T-helper 1 cell (primary cell): ENCODE measurements at places on chromosomes 2 and 18.

DNA sequence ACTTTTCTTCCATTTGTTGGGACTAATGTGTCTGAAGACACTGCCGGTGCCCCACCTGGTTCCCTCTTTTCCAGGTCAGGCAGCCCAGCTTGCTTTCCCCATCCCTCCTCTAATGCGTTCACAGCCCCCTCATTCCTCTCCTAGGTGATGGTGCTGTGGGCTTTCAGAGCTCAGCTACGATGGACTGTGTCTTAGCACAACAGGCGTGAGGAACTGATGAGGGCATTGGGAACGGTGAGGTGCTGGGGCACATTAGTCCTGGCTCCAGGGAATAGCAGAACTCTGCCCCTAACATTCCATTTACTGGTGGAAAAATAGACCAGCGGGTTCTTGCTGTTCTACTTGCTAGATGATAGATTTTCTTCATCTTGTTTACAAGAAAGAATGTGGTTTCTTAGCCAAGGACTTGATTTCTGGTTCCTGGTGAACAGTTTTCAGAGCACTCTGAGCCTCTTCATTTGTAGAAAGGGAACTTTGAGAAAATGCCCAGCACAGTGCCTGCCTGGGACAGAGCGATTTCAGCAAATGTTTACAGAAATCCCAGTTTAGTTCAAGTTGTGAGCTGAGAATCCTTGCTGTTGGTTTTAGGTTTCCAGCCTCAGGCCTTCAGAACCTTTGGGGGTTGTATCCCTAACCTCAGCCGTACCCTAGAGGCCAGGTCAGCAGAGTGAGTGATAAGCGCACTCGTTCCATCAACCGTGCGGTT lies 42.5 kb downstream of the LDLRAD4 start:
- no peak for DNase-seq

GRCh38 chr18:79610461-79611039 lies 69.1 kb upstream of the CTDP1 start:
- no peak for DNase-seq

GRCh38 chr2:189952536-189953109 lies 109.9 kb downstream of the MSTN start:
- DNase-seq = no peak

DNA sequence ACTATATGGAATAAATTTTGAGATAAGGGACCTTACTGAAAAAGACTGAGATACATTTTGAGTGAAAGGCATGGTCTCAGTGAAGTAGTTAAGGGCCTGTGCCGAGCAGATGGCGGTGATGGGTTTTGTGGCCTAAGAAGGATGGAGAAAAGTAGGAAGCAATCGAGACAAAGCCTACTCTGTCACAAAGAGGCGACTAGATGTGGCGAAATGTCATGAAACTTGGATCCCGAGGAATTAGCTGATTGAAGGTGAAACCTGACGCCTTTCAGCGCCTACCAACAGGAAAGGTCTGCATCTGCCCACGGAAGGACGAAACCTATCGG lies 558 bp upstream of the CEP192 start:
- DNase-seq = no peak

DNA sequence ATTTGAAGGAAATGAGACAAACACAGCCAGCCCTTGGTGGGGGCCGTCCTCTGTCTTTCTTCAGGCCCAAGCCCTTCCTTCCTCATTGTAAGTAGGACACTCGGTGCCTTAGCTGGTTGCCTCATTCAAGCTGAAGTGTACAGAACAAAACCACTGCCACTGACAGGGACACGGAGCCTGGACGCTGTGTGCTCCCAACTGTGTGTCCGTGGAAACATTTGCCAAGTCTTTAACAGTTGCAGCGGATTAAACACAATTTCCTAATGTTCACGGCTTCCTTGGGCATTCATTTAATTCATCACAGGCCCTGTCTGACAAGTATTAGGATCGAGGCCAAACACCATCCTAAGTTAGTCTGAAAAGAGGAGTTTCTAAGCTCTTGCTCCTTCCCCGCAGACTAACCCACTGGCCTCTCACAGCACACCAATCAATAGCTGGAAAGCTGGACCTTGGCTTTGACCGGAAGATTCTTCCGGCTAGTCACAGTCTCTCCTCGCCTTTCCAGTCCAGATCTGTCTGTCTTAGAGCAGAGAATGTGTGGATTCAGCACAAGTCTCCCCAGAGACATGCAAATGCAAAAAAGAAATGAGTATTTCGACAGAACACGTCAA lies 68.7 kb upstream of the ACSL3 start:
- no peak for DNase-seq

- no peak for DNase-seq
These were observed 335.3 kb downstream of the ZNF521 start for GRCh38 chr18:25016666-25017065.

DNA sequence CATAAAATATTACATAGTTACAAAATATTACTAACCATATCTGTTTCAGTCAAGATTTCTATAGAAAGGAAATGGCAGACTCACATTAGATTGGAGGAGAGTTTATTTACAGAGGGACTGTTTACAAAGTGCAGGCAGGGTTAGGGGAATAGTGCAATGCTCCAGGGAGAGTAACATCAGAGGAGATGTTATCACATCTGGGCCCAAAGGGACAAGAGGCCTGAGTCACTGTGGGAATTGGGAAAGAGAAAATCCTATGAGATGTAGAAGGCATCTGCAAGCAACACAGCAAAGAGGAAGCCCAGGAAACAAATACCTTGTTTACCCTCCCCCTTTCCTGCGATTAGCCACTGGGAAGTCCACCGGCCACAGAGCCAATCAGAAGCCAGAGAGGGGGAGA lies 227.3 kb upstream of the TANK start:
- DNase-seq = no peak

DNA sequence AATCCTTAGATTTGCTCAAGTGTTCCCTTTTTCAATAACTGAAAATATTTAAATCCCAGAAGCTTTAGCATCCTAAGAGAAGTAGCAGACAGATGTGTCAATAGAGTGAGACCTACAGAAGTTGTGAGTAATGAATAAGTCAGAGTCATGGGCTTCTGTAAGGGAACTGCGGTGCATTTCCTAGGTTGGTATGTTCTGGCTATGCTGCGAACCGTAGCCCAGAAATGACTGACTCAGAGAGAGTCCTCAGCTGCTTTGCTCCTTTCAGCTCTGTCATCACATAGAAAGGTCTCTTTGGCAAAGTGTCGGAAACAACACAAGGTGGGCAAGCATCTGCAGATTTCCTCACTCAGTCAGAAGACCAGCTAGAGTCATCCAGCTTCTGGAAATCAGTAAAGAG lies 297.1 kb downstream of the ARHGAP15 start:
- DNase-seq = no peak

DNA sequence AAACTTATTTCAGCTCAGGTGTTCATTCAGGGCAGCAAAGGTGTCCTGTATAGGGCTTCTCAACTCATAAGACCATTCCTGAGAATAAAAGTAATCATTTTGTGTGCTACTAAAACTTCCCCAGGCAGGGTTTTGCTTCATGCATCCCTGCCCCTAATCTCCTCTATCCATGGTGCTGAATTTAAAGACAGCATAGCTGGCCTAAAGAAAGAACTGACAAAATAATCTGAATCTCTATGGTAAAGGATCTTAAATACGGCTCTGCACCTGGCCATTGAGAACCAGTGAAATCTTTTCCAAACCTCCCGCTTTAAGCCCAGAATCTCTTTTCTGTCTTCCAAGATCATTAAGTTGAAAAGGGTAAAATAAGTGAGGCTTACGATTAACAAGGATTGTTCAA lies 292.1 kb upstream of the KLHL29 start:
- DNase-seq = no peak

DNA sequence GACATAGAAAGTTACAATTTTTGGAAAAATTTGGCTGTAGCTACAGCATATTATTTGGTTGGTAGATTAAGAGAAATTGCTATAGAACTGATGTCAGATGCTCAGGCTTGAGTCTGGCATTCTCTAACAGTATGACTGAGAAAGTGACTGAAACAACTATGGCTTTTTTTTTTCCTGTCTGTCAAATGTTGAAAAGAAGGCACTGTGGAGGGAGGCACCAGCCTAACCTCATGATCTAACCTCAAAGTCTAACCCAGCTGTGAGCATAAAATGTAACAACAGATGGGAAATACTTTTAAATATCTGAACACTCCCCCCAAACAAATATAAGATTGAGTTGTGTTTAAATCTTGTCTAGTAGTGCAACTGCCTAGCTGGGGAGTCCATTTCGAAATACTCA lies 629.1 kb downstream of the LRP1B start:
- DNase-seq = no peak

DNA sequence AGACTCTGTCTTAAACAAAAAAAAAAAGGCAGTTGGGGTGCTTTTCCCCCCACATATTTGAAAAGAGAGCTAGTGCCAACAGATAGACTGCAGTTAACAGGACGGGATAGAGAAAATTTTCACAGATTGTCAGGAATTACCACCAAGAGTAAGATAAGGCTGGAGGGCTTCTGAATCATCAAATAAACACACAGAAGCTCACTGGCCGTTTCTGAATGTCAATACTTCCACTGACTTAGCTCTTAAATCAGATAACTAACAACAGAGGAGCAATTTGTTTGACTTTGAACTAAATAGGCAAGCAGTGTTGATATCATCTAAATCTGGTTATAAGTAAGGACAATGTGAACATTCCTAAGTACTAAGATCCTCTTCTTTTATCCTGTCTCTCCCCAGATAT lies 34.7 kb downstream of the PIEZO2 start:
- DNase-seq = no peak

DNA sequence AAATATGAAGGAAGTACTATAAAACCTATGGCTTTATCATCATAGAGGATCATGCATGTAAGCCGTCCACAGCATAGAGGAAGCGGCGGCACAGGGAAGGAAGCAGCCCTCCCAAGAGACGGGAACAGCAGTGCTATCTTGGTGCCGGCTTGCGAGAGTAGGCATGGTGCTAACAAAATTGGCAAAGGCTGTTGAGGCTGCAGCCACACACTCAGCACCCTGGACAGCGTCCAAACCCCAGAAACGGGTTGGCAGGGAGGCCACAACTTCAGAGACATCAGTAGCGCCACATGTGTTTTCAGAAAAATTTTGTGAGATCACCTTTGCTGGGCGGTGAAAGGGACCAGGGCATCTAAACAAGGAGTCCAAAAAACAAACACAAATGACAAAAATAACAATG lies 37.7 kb downstream of the NETO1 start:
- no peak for DNase-seq

GRCh38 chr2:27009716-27010115 lies 23.0 kb upstream of the TMEM214 start:
- DNase-seq = no peak

DNA sequence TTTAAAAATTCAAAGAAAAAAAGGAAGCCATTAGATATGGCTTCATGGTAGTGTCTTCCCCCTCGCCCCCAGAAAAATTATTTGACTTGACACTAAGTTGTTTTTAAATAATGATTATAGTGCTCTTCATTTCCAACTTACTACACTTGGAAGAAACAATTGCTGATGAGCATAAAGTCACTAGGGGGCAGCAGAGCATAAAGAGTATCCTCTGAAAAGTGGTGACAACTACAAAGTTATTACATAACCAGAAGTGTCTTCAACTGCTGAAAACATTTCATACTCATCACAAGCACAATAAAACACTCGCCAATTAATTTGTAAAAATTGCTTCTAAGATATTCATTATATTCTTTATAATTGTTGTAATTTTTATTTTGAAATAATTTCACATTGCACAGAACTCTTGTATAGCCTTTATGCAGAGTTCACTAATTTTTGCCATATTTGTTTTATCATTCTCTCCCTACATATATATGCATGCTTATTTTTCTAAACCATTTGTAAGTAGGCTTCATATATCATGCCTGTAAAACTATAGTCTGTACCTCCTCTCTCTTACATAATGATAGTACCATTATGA lies 54.9 kb downstream of the EXOC6B start:
- peak; percentile 51 for DNase-seq

GRCh38 chr2:182554950-182555349 lies 128.1 kb upstream of the PDE1A start:
- DNase-seq = no peak

DNA sequence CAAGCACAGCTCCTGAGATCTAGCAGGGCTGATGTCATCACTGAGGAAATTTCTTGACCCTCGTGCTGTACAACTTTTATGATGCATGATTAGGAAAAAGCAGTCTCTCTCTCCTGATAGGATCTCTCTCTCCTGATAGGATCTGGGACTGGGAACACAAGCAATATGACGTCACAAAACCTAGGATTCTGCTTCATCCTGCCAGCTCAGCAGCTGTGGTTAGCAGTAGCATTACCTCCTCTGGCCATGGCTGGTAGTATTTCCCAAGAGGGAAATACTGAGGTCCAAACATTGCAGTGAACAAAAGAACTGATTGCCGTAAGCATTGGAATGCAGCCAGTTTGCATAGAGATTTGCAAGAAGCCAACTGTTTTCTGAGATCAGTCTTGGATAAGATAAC lies 521.2 kb upstream of the POU3F3 start:
- no peak for DNase-seq

GRCh38 chr2:166609183-166609959 lies 115.3 kb upstream of the SCN7A start:
- DNase-seq = no peak

DNA sequence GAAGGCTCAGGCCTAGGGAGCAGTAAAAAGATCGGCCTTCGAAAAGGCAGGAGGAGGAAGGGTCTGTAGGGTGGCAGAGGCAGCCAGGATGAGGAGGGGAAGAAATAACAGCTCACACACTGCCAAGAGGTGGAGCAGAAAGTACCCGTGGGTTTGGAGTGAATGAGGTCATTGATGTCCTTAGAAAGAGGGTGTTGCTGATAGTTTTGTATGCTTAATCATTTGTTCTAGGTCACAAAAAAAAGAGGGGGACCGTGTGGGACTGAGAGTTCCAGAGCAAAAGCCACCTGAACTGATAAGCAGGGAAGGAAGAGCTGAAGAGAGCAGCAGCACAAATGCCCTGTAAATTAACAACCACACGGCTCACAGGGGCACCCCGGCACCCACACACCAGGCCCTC lies 140.4 kb downstream of the FAM161A start:
- DNase-seq = no peak

GRCh38 chr2:8276026-8276425 lies 405.8 kb upstream of the ID2 start:
- no peak for DNase-seq

DNA sequence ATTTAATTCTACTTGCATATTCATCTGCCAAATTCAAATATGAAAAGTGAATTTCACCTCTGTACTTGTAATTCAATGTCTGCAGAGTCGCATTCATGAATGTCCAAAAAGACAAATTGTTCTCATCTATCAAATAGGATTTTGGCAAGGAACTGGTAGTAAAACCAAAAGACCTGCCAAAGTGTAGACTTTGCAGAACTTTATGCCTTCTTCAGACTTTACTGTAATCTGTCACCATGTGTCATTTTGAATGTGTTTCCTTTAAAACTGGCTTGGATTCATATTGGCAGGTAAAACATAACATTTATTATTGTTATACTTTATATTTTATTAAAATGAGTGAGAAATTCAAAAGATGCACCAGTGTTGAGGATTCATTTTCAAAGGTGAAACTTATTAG lies 701.9 kb upstream of the LINC00305 start:
- DNase-seq = no peak
